ENCODE measurements at places on chromosomes 6 and 20. TPM values are rescaled to one million over a fixed set of nuclear protein-coding genes. Genes with fewer than 3 reads are reported as not detected.

DNA sequence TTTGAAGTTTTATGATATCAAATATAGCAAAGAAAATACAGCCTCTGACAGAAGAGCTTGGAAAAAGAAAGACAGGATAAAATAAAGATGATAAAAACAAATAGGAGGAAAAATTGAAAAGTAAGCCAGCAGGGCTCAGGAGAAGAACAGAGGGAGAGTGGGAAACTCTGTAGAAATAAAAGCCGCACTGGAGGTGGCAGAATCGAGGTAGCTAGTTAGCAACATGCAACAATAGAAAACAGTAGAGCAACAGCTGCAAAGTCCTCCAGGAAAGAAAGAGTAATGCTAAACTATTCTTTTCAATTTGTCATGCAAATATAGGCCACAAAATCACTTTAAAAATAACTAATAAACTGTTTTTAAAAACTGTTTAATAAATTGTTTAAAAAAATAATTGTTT is 28.8 kb downstream of the HBS1L start:
- DNase-seq: no peak

- DNase-seq: no peak
These were observed 15.5 kb downstream of the GNAS-AS1 start for GRCh38 chr20:58835231-58835630.

- DNase-seq: no peak
These were observed 5.1 kb downstream of the DIDO1 start for GRCh38 chr20:62921119-62921687.

GRCh38 chr6:157498817-157499216 is 117.8 kb downstream of the ZDHHC14 start:
- DNase-seq: no peak

- DNase-seq: no peak
These were observed 730 bp downstream of the PARD6B start for GRCh38 chr20:50731930-50732690.

- no peak for DNase-seq
These were observed 323.9 kb downstream of the LAMA2 start for GRCh38 chr6:129206821-129207220.

Gene SRMS
- not detected for total RNA-seq

Gene CTCFL
- not detected for total RNA-seq

Data from Right ventricle myocardium inferior (tissue), 1 donor.